ENCODE measurements at places on chromosomes 5 and 9.

DNA sequence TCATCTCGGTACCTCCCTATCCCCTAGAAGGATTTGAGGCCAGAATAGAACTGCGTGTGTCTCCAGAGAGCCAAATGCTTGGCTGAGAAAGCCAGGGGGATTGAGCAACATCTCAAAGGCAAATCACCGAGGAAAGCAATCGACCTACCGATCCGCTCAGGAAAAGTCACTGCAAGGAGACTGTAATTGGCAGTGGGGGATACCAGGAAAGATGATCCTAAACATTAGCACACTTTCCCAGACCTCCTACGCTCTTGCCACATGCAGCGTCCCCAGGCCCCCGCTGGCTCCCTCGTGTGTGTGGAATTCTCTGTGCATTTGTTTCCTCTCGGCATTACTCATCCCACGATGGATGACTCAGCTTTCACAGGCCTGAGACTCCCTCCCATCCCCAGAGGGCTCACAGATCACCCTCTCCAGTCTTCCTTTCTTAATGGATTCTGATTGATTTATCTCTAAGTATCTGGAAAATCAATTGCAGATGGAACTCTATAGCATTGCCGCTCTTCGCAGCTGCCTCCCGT, 82.2 kb upstream of the ICE1 start:
- DNase-seq = no peak

DNA sequence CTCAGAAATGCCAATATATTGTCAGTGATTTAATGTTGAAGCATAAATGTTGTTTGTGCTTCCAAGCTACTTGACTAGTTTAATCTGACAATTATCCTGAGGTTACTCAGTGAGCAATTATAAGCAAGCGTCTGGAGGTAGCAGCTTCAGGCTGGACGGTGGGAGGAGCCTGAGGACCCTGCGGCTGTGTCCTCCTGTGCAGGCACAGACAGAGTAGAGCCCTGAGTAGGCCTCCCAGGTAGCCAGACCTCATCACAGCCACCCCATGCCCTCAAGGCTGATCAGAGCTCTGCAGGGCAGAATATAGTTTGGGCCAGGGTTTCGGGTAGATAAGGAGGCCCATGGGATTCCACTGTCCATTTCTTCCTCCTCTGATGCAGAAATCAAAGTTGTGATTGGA, 153.6 kb downstream of the DRD1 start:
- DNase-seq = no peak

GRCh38 chr9:109369285-109369684, 48.4 kb upstream of the EPB41L4B start:
- DNase-seq = no peak

GRCh38 chr9:126497660-126498275, 116.0 kb upstream of the LMX1B start:
- no peak for DNase-seq

- no peak for DNase-seq
Measured at GRCh38 chr9:94639999-94640376, 670 bp upstream of the FBP1 start.

GRCh38 chr5:91635950-91636734, 253.0 kb upstream of the ARRDC3 start:
- DNase-seq = no peak
